Tibial artery (tissue), 4 donors: ENCODE measurements at places on chromosomes 5 and 9.

- DNase-seq = no peak
Measured at GRCh38 chr5:71922584-71923106, 184.6 kb upstream of the MAP1B start.

- no peak for DNase-seq
Measured at GRCh38 chr5:141373673-141374317, at the start of gene PCDHGA6. PCDHGA6 (plus strand) TSS chr5:141373891; CDS start chr5:141374084, 193 bp downstream.

DNA sequence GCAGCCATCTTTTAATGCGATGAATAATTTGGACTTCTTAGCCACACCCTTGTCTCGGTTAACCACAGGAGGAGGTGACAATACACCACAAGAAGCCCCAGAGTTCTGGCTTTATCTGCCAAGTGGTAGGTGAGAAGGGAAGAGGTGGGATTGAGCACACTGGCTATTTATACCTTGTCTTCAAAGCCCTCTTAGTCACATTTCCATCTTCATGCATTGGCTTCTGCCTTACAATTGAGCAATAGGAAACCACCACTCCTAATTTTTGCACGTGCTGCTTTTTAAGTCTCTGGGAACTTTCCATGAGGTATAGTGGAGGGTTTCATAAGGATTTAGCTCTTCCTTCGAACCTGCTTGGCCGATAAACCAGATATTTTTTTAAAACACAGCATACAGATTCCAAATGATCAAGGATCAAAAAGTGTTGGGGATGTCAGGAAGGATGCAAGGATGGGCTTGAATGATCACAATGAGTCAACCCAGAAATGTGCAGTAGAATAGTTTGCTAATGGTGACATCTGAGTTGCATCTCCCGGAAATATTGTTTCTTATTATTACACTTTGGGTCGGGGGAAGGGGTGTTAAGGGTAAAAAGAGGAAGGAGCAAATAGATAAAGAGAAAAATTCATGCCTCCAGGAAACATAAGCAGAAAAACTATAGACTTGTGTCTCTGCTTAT is 25.5 kb downstream of the PLAC8L1 start:
- no peak for DNase-seq

DNA sequence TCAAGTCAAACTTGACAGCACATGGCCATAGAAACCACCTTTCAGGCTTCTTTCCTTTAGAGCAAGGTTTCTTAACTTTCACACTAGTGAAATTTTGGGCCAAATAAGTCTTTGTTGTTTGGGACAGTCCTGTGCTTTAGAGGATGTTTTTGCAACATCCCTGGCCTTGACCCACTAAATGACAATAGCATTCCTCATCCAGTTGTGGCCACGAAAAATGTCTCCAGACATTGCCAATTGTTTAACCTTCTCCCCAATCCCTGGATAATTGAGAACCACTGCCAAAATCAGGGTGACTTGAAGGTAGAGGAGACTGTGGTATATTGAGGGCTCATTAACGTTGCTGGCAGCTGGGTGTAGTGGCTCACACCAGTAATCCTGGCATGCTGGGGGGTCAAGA is 72.0 kb downstream of the ALDH1A1 start:
- DNase-seq = no peak

GRCh38 chr9:102273952-102274351 is 535.5 kb upstream of the GRIN3A start:
- no peak for DNase-seq

GRCh38 chr5:100708645-100709171 is 173.5 kb downstream of the FAM174A start:
- DNase-seq = no peak
